ENCODE measurements at places on chromosomes 2 and 18.

DNA sequence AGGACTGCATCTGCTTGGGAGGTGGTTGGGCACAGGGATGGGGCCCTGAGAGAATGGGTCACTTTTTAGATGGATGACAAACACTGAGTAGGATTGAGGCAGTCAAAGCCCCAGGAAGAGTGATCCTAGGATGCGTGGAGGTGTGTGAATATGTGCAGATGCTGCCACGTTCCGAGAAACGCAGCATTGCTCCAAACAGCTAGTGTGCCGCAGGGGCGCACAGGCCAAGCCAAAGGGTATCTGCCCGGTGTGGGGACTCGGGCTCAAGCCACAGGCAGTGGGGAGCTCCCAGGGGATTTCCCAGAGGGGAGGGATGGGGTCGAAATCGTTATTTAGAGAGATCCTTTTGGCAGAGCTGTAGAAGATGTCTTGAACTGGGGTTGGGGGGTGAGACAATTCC is 274.1 kb downstream of the ALPK2 start:
- DNase-seq = no peak

DNA sequence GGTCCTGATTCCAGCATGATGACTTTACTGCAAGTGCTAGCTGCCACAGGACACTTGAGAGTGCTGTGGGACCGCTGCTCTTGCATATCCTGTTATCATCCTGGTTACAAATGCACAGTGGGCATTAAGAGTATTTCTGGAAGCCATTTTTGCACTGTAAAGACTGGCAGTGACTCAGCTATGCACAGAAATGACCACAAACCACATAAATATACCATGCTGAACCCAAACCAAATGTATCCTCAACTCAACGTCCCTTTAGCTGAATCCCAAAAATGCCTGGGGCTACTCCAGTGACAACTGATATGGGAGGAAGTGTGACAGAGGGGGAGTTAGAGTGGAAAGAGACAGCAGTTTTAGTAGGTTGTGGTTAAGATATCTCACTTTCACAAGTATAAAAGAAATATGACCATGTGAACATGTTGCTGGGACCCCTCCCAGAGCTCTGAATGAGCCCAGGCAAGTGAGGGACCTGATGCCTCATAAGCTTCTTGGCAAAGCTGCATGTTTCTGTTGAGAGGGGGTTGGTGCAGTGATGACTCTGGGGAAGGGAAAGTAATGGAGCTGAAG is 37.3 kb downstream of the RHBDD1 start:
- DNase-seq = no peak

DNA sequence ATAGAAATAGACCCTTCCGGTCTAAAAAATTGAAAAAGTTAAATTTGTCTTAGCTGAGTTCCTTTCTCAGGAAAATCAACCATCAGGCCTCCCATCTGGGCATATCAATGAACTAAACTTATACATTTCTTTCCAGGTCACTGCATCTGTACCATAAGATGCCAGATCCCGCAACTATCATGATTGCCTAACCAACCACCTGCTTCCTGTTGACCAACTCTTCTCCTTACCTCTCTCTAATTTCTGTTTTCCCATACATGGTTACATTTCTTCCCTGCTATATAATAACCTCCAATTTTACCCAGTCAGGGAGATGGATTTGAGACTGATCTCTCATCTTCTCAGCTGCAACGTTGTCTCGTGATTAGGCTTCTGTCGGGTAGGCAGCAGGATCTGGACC is 228.7 kb downstream of the FSIP2 start:
- DNase-seq = no peak

DNA sequence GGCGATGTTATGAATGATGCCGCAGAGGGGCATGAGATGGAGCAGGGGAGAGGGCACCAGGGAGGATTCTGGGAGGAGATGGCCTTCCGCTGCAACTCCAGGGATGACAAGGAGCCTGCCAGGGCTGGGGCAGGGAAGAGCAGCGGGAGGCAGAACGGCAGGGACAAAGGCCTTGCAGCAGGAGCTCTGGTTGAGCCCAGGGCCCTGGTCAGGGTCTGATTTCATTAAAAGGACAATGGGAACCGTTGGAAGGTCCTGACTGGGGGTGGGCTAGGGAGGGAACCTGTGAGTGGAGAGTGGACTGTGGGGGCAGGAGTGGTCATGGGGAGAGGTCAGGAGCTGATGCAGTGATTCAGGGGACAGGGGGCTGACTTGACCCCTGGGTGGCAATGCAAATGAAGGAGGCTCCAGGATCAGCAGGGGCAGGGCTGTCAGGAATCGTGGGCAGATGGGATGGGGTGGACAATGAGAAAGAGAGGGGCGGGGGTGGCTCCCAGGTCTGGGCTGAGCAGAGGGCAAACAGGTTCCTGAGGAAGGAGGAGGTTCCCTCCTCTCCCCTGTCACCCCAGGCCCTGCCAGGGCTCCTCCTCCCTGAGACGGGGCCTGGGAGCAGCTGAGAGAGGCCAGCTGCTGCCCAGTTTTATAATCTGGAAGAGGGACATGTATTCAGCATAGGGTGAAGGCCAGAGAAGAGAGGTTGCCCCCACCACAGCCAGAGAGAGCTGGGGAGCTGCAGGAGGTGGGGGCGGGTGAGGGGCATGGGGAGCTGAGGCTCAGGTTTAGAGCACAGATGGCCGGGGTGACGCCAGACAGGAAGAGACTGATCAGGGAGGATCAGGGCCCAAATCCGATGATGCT is 7.3 kb upstream of the DUSP2 start:
- no peak for DNase-seq

- no peak for DNase-seq
Observed at GRCh38 chr18:79942786-79943607, 8.5 kb downstream of the SLC66A2 start.

DNA sequence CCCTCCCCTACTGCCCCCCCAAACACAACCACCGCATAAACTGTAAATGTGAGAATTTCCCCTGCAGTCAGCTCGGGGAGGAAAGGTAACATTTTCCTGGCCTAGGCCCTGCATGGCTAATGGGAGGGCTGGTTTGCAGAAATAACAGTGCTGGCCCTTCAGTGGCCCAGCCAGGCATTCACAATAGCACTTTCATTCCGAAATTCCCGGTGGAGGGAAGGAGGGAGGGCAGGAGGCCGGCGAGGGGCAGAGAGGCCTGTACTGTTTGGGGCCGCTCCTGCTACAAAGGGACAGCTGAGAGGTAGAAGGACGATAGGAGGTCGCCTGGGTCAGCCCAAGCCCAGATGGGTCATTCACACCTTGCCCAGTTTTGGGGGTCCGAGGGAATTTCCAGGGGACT is 11.3 kb downstream of the CYP26B1 start:
- DNase-seq = no peak

DNA sequence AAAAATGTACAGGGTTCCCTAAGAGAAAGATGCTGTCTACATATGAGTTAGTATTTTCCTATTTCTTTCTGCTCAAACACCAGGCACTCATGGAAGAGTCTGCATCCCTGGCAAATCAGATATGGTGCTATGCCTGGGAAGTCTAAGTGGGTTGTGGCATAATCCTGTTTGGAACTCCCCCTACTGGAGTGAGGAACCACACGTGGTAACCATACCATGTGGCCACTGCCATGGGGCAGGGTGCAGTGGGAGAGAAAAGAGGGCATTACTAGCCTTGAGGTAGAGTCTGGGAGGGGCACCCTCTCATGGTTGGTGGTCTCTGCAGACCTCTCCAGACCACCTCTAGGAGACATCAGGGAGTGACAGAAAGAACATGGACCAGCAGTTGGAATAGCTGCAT is 257.9 kb upstream of the ATP5MC3 start:
- DNase-seq = no peak

DNA sequence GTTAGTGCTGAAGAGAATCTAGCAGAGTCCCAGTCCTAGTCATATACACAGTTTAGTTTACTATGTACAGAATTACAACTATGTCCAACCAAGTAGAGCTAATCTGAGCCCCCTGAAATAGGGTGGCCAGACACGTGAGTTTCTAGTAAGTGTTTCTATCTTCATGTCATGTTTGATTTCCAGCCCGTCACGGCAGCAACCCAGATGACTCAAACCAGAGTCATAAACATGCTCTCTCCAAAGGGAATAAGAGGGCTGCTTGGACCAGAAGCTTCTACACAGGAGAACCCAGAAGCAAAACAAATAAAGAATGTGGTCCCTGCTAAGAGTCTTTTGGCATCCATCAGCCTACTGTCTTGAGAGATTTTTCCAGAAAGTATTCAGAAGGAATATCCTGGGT is 64.9 kb upstream of the WIPF1 start:
- no peak for DNase-seq

- DNase-seq = no peak
Observed at GRCh38 chr2:167764772-167765341, 482.5 kb downstream of the STK39 start.

DNA sequence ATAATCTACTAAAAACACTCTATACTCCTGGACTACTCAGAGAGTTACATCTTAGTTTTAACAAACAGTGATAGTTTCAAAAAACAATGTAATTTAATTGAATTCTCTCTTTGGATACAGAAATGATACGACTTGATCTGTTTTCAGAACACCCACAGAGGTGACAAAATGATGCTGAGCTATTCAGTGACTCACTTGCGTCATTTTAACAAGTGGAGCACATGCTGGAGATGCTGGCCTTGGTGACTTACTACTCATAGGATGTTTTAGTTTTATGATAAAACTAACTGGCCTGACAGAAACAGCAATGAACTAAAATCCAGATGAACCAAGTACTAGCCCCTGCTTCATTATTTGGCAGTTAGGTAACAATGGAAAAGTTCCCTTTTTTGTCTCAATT is 101.3 kb upstream of the ITGB6 start:
- DNase-seq = no peak

- no peak for DNase-seq
Observed at GRCh38 chr2:234603619-234604018, 106.7 kb upstream of the ARL4C start.

- DNase-seq = no peak
Observed at GRCh38 chr2:52904355-52904891, 863.2 kb upstream of the CHAC2 start.

DNA sequence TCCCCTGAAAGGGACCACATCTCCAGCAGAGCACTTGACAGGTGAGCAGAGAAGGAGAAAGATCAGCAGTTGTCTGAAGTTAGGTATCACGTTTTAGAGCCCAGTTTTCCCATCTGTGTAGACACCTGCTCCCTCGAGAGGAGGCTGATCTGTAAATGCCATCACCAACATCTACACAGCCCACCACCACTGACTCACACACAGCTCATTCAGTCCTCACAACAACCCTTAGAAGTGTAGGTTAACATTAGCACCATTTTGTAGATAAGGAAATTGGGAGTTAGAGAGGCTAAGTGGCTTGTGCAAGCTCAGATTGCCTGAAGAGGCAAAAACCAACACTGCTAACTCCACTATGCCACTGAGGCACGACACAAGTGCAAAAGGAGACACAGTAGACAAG is 37.2 kb upstream of the STAT1 start:
- DNase-seq = no peak

- no peak for DNase-seq
Observed at GRCh38 chr2:191049728-191050639, 36.0 kb upstream of the STAT1 start.

DNA sequence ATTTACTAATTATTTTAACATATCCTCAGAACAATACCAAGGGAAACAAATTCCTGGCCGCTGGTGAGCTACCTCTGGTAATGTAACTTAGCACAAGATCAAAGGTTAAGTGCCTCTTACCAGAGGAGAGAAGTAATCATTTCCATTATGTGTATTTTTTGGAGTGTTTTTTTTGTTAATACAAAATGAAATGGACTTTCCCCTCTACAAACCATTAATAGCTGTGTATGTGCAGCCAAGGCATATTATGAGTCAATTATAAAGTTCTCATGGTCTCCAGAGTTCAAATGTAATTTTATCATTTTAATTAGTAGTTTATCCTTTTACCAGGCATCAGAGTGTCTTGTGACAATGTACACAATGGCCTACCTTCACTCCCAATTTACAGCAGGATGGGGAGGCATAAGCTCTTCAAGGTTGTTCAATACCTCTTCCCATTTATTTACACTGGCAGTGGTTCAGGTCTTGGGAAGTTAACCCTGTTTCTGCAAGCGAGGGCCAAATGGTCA is 242.2 kb downstream of the TGIF1 start:
- no peak for DNase-seq

GRCh38 chr2:12402440-12403139 is 314.1 kb upstream of the TRIB2 start:
- no peak for DNase-seq

- DNase-seq = no peak
Observed at GRCh38 chr2:162490761-162491470, 147.0 kb downstream of the GCA start.

DNA sequence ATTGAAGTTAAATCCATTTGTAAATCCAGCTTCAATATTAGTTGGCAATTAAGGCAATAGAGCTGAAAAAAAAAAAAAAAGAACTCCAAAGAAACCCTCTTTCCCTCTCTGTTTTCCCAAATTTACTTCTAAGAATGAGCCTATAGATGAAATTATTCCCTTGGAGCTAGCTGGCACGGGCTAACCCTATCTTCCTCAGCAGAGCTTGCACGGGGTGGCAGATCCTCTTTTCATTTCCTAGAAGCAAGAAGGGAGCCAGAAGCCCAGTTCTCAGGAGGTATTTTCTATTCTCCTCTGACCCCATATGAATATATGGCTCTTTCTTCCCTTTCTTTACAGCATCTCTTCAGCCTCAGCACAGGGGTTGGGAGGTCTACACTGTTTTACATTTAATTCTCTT is 426.0 kb downstream of the TGIF1 start:
- DNase-seq = no peak

DNA sequence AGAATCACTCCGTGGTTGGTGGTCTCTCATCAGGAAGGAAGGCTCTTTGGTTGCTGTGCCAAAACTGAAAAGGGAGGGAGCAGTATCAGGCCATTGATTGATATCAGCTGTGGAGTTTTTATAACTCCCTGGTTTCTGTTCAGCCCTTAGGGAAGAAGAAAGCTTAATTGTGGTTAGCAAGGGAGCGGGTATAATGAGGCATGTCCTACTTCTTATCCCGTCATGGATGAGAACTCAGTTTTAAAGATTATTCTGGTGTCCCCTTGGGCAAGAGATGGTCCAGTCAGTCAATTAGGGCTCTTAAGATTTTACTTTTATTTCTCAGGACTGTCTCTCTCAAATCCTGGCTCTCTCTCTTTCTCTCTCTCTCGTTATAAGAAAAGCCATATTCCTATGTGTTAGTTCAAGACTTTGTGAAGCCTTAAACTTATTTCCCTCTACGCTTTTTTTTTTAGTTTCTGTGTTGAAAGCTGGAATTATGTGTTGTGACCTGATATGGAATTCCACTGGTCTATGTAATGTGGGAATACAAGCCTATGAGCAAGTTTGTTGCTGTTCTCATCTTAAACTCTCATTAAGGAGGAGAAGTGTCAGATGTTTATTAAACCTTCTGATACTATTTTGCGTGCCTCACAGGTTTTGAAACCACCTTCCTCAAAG is 514.0 kb upstream of the CDH2 start:
- DNase-seq = no peak

- DNase-seq = no peak
Observed at GRCh38 chr2:224944707-224945547, 97.3 kb downstream of the DOCK10 start.

- no peak for DNase-seq
Observed at GRCh38 chr18:59760619-59761600, 63.7 kb upstream of the CCBE1 start.

GRCh38 chr2:169082995-169083394 is 13.6 kb downstream of the DHRS9 start:
- no peak for DNase-seq

- DNase-seq = no peak
Observed at GRCh38 chr2:168601741-168602140, 145.7 kb downstream of the CERS6 start.

GRCh38 chr2:216012133-216012829 is 1.1 kb downstream of the MREG start:
- DNase-seq = no peak

GRCh38 chr2:74576863-74577229 is 22.3 kb downstream of the DOK1 start:
- DNase-seq = no peak

GRCh38 chr18:46528037-46528436 is 129.0 kb downstream of the LOXHD1 start:
- no peak for DNase-seq
